Activated naive CD8-positive, alpha-beta T cell treated with anti-CD3 and anti-CD28 coated beads, Interleukin-2, amount 10 ng/mL, durations not matched to agents 7 days and 5 days (primary cell): ENCODE measurements at places on chromosomes 3 and 15.
A peak's percentile ranks its signal among the peaks of the same experiment; 100 is the strongest.

- H3K27ac ChIP-seq: no peak overlapping the region
- peaks cover 7% of the 10 kb centered on the region for H3K27me3 ChIP-seq
- DNase-seq: no peak
- no peak overlapping the region for H3K4me3 ChIP-seq
- H3K36me3 ChIP-seq: no peaks in the 10 kb centered on the region
- H3K4me1 ChIP-seq: no peaks in the 10 kb centered on the region
Measured at GRCh38 chr3:53939813-53940212, 48.2 kb upstream of the SELENOK start.

GRCh38 chr3:167908746-167909503, 173.4 kb downstream of the SERPINI1 start:
- H3K27ac ChIP-seq: no peak overlapping the region
- peaks cover 5% of the 10 kb centered on the region for H3K27me3 ChIP-seq
- H3K36me3 ChIP-seq: no peaks in the 10 kb centered on the region
- DNase-seq: no peak
- H3K4me1 ChIP-seq: no peaks in the 10 kb centered on the region

GRCh38 chr15:57012556-57012955, 94.1 kb downstream of the TCF12 start:
- H3K36me3 ChIP-seq: peaks cover 6% of the 10 kb centered on the region
- H3K4me3 ChIP-seq: no peak overlapping the region
- no peak for DNase-seq
- no peak overlapping the region for H3K27ac ChIP-seq
- H3K4me1 ChIP-seq: peaks cover 2% of the 10 kb centered on the region

- no peak overlapping the region for H3K4me3 ChIP-seq
- no peaks in the 10 kb centered on the region for H3K4me1 ChIP-seq
- peaks cover 3% of the 10 kb centered on the region for H3K36me3 ChIP-seq
- DNase-seq: no peak
Measured at GRCh38 chr15:78477295-78477694, 30.1 kb upstream of the HYKK start.

- H3K4me3 ChIP-seq: peak within 1 kb of the TSS; percentile 85
- peaks cover 6% of the 10 kb centered on the region for H3K36me3 ChIP-seq
- peaks cover 18% of the 10 kb centered on the region for H3K4me1 ChIP-seq
- peak within 1 kb of the TSS; percentile 97 for H3K27ac ChIP-seq
Measured at GRCh38 chr15:67521029-67521782, at the start of gene C15orf61. Gene C15orf61, plus strand, starts transcription at chr15:67521131. Its CDS starts 118 bp downstream, at chr15:67521249.

- peaks cover 10% of the 10 kb centered on the region for H3K27me3 ChIP-seq
- no peaks in the 10 kb centered on the region for H3K4me1 ChIP-seq
- no peak overlapping the region for H3K4me3 ChIP-seq
- DNase-seq: no peak
- no peaks in the 10 kb centered on the region for H3K36me3 ChIP-seq
Measured at GRCh38 chr3:148943506-148944205, 47.7 kb upstream of the GYG1 start.

DNA sequence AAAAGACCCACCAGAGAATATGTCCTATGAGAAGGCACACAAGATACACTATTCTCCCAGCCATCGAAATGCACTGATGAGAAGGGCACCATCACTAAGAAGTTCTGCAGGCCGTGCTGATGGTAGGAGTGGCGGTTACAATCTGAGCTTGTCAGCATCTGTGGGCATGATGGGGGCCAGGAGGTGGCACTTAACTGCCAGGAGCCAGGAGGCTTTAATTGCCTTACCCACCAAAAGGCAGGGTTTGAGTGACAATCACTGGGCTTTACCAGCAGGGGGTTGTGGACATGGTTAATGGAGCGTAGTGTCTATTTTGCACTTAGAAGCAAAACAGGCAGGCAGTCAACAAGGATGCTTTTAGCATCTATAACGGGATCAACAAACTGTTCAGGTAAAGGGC, 16.0 kb upstream of the SQOR start:
- peaks cover 7% of the 10 kb centered on the region for H3K27me3 ChIP-seq
- no peak overlapping the region for H3K4me3 ChIP-seq
- H3K4me1 ChIP-seq: no peaks in the 10 kb centered on the region
- no peak overlapping the region for H3K27ac ChIP-seq
- no peaks in the 10 kb centered on the region for H3K36me3 ChIP-seq

DNA sequence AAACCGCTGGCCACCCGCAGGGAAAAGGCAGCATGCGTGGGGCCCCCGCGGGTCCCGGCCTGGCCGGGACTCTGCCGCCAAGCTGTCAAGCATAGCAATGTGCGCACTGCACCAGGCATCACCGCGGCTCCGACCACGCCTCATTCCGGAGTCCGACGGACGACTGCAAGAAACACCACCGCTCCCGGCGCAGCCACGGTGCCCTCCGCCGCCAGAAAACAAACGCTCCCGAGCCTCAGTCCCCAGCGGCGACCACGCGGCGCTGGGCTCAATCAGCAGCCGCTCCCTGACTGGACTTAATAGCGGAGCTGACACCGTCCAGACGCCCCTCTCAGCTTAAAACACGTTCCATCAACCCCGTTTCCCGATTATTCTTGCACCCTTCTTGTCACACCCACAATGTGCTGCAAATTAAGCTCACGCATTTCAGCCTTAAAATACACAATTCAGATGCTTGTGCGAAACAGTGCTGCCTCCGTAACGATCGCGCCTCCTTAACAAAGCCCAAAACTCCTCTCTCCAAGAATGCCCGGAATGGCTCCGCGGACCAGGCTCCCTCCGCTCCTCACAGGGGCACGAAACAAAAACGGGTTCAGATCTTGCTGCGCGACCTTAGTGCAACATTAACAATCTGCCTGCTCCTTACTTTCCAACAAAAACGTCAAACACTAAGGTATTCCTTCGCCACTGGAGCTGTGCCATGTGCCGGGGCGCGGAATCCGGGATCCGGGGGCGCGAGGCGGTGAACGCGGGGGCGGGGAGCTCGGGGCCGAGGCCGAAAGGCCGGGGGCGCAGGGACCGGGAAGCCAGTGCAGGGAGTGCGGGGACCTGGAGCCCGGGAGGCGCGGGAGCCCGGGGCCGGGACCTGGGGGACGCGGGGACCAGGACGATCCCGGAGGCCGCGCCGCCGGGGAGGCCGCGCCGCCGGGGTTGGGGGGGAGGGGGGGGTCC, 655 bp downstream of the CYFIP1 start:
- peaks cover 18% of the 10 kb centered on the region for H3K4me1 ChIP-seq
- H3K36me3 ChIP-seq: no peaks in the 10 kb centered on the region
- H3K27ac ChIP-seq: no peak overlapping the region
- peaks cover 27% of the 10 kb centered on the region for H3K27me3 ChIP-seq

DNA sequence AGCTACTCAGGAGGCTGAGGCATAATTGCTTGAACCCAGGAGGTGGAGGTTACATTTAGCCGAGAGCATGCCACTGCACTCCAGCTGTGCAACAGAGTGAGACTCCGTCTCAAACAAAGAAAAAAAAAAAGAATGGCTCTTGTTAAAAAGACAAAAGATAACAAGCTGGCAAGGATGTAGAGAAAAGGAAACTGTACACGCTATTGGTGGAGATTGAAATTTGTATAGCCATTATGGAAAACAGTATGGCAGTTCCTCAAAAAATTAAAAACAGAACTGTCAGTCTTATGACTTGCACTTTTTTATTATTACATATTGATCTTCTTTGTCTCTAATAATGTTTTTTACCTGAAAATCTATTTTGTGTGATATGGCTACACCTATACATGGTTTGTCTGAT, 41.9 kb downstream of the MEX3B start:
- H3K27me3 ChIP-seq: peaks cover 4% of the 10 kb centered on the region
- H3K4me3 ChIP-seq: no peak overlapping the region
- no peaks in the 10 kb centered on the region for H3K4me1 ChIP-seq
- no peak for DNase-seq

- no peak for DNase-seq
- peaks cover 3% of the 10 kb centered on the region for H3K36me3 ChIP-seq
- H3K27ac ChIP-seq: no peak overlapping the region
Measured at GRCh38 chr3:59245300-59245858, 195.6 kb upstream of the CFAP20DC start.

DNA sequence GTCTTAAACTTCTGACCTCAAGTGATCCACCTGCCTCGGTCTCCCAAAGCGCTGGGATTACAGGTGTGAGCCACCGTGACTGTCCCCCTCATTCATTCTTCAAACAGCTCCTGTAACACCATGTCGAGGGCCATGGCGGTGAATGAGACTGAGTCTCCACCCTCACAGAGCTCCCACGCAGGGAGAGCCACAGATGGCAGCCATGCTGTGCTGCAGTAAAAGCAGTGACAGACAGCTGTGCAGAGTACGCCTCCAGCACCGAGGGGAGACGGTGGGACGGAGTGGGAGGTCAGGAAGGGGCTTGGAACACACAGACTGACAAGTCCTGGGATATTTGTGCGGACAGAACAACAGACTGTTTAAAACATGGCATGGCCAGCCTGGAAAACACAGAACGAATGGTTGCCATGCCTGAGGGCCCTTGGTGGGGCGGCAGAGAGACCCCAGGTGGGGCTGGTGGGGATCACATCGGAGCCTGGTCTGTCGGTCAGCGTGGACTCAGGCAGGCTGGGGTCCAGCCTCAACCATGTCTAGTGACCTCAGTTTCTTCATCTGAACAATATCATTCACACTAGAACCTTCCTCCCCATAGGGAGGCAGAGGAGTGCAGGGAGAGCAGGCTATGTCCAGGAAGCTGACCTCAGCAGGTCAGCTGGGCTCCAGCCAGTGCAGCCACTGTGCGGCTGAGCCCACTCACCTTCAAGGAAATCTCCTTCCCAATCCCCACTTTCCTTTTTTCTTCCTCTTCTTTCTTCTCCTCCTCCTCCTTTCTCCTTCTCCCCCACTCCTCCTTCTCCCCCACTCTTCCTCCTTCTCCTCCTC, 20.6 kb upstream of the LCTL start:
- DNase-seq: no peak
- peaks cover 3% of the 10 kb centered on the region for H3K4me1 ChIP-seq
- no peak overlapping the region for H3K4me3 ChIP-seq
- H3K36me3 ChIP-seq: no peaks in the 10 kb centered on the region
- H3K27ac ChIP-seq: no peak overlapping the region

- peaks cover 10% of the 10 kb centered on the region for H3K4me1 ChIP-seq
- H3K36me3 ChIP-seq: no peaks in the 10 kb centered on the region
- H3K27ac ChIP-seq: no peak overlapping the region
- no peaks in the 10 kb centered on the region for H3K27me3 ChIP-seq
Measured at GRCh38 chr3:60431599-60431958, 819.7 kb downstream of the FHIT start.

DNA sequence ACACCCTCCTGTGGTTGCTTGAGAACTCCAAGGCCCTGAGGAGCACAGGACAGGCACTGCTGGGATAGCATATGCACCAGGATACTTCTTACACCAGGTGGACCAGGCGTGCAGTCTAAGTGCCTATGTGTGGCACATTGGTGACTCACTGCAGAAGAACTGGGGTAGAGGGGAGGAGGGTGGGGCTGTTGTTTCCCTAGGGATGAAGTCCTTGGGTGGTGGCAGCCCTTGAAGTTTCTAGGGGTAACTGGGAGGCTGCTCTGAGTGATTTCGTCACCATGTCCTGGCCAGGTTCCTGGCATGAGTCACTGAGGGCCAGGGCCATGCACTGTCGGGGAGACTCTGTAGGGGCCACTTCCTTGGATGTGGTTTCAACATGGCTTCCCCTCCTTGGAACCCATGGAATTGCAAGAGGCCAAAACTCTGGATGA, 15.9 kb downstream of the MYZAP start:
- H3K27me3 ChIP-seq: peaks cover 20% of the 10 kb centered on the region
- DNase-seq: no peak
- no peak overlapping the region for H3K27ac ChIP-seq
- H3K36me3 ChIP-seq: no peaks in the 10 kb centered on the region
- H3K4me1 ChIP-seq: no peaks in the 10 kb centered on the region

- H3K36me3 ChIP-seq: peaks cover 2% of the 10 kb centered on the region
- H3K27ac ChIP-seq: no peak overlapping the region
- peaks cover 17% of the 10 kb centered on the region for H3K4me1 ChIP-seq
- no peaks in the 10 kb centered on the region for H3K27me3 ChIP-seq
- no peak for DNase-seq
- H3K4me3 ChIP-seq: peak overlapping the region; percentile 27
Measured at GRCh38 chr3:143362115-143362991, 242.8 kb downstream of the CHST2 start.

DNA sequence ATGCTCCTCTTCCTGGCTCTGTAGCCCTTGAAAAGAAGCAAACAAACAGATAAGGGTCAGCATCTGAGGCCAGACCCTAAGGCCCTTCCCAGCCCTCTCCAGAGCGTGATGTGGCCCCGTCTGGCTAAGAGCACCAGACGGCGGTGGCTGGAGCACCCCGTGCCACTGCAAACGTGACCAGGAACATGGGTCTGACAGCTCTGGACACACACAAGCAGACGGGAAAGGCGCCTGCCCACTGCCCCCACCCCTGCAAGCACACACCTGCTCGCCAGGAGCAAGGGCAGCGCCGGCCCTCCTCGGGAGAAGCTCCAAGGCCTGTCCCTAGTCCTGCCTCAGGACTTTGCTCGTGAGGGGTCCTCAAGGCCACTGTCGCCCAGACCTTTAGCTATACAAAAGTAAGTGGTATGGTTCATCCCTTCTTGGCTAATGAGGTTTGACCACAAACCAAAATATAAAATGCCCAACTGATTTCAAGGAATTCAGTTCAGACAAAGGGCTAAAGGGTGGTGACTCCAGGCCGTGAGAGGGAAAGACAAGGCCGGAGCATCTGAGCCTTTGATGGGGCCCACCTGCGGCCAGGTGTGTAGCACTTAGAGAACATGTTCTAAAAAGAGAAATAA, 90.4 kb downstream of the XXYLT1 start:
- H3K4me3 ChIP-seq: no peak overlapping the region
- no peak for DNase-seq
- H3K36me3 ChIP-seq: peaks cover 2% of the 10 kb centered on the region
- H3K4me1 ChIP-seq: peaks cover 11% of the 10 kb centered on the region
- no peaks in the 10 kb centered on the region for H3K27me3 ChIP-seq

- H3K4me3 ChIP-seq: no peak overlapping the region
- DNase-seq: no peak
- no peaks in the 10 kb centered on the region for H3K4me1 ChIP-seq
- H3K27me3 ChIP-seq: no peaks in the 10 kb centered on the region
- H3K36me3 ChIP-seq: no peaks in the 10 kb centered on the region
- no peak overlapping the region for H3K27ac ChIP-seq
Measured at GRCh38 chr3:169286992-169287391, 376.5 kb downstream of the MECOM start.

DNA sequence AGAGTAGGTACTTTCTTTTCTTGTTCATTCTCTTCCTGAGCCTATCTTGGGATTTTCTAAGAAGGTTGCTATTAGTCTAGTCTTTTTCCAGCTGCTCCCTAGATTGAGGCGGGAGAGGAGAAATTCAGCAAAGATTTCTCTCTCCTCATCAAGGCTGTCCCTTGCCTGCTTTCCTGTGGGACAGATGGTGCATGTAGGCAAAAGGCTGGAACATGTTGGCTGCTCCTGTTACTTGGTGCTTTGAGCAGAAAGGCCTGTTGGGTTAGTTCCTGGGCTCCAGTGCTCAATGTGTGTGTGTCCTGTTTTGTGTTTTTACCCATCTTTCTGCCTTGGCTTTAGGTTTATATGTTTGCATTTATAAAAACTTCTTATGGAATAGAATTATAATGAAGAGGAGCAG, 9.1 kb upstream of the SNRPN start:
- no peaks in the 10 kb centered on the region for H3K27me3 ChIP-seq
- no peak overlapping the region for H3K27ac ChIP-seq
- H3K36me3 ChIP-seq: peaks cover 1% of the 10 kb centered on the region
- DNase-seq: no peak
- H3K4me3 ChIP-seq: no peak overlapping the region

- no peak for DNase-seq
- H3K4me3 ChIP-seq: peak overlapping the region; percentile 12
- peak overlapping the region; percentile 22 for H3K27ac ChIP-seq
- peaks cover 11% of the 10 kb centered on the region for H3K4me1 ChIP-seq
- peaks cover 15% of the 10 kb centered on the region for H3K36me3 ChIP-seq
Measured at GRCh38 chr15:30962659-30963058, 28.8 kb downstream of the MTMR10 start.
